ENCODE measurements at places on chromosomes 7 and 10. TPM values are rescaled to one million over a fixed set of nuclear protein-coding genes. Genes with fewer than 3 reads are reported as not detected.

DNA sequence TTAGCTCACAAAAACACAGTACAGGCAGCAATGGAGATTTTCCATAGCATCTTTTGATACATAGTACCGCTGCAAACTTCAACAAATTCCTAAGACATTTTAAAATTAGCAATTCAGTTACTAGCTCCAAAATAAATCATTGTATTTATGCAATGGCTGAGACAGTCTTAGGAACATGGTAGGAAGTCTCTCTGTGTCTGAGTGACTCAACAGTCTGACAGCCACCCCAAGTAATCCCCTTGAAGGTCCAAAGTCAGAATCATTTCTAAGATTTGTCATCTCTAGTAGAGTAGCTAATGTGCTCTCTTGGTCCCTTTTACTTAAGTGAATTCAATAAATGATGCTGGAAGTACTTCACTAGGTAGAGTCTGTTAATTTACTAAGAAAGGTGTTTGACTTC is 93.8 kb upstream of the NOBOX start:
- no peak for DNase-seq
- H3K4me1 ChIP-seq = no peaks in the 10 kb centered on the region
- H3K27ac ChIP-seq = no peak overlapping the region
- H3K27me3 ChIP-seq = no peaks in the 10 kb centered on the region
- H3K36me3 ChIP-seq = no peaks in the 10 kb centered on the region
- H3K4me3 ChIP-seq = no peak overlapping the region

GRCh38 chr10:623477-624311 is 65.8 kb downstream of the DIP2C start:
- H3K27ac ChIP-seq = no peak overlapping the region
- H3K36me3 ChIP-seq = no peaks in the 10 kb centered on the region
- H3K4me3 ChIP-seq = no peak overlapping the region
- H3K4me1 ChIP-seq = no peaks in the 10 kb centered on the region
- no peak for DNase-seq

DNA sequence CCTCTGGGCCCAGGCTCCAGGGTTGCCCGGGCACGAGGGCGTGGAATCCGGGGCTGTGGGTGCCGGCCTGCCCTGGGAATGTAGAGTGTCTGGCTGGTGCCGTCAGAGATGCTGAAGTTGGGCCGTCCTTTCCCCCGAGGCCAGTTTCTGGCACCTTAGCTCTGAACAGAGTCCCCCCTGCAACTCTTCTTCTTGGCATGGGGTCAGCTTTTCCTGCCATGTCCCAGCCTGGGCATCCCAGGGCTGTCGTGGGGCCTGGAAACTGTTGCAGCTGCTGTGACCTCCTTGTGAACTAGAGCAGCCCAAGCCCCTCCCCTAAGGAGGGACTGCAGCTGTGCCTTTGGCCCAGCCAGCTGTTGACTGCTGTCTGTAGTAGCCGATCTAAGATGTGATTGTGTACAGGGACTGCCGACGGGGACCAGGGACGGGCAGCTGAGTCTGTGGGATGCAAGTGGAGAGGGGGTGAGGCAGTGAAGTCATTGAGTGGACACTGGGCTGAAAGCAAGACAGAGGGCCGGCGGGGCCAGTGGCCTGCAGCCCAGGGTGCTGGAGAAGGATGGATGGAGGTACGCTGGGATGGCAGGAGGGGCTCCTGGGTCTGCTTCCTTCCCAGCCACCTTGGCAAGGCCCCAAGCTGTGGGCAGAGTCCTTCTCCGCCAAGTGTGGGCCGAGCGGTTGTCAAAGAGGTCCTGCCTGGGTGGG is 35.8 kb downstream of the GBX1 start:
- DNase-seq = no peak
- no peaks in the 10 kb centered on the region for H3K4me1 ChIP-seq
- no peak overlapping the region for H3K4me3 ChIP-seq
- H3K36me3 ChIP-seq = no peaks in the 10 kb centered on the region
- no peaks in the 10 kb centered on the region for H3K27me3 ChIP-seq

Gene AS3MT
- total RNA-seq = 0.44 TPM

Gene IFIT1
- total RNA-seq = 0.39 TPM

Gene GPR15LG
- not detected for total RNA-seq

Gene JCAD
- 0.04 TPM for total RNA-seq

All from CD8-positive, alpha-beta memory T cell (primary cell).